ENCODE measurements at places on chromosomes 6 and 20. TPM values are rescaled to one million over a fixed set of nuclear protein-coding genes. Genes with fewer than 3 reads are reported as not detected.
A peak's percentile ranks its signal among the peaks of the same experiment; 100 is the strongest.

DNA sequence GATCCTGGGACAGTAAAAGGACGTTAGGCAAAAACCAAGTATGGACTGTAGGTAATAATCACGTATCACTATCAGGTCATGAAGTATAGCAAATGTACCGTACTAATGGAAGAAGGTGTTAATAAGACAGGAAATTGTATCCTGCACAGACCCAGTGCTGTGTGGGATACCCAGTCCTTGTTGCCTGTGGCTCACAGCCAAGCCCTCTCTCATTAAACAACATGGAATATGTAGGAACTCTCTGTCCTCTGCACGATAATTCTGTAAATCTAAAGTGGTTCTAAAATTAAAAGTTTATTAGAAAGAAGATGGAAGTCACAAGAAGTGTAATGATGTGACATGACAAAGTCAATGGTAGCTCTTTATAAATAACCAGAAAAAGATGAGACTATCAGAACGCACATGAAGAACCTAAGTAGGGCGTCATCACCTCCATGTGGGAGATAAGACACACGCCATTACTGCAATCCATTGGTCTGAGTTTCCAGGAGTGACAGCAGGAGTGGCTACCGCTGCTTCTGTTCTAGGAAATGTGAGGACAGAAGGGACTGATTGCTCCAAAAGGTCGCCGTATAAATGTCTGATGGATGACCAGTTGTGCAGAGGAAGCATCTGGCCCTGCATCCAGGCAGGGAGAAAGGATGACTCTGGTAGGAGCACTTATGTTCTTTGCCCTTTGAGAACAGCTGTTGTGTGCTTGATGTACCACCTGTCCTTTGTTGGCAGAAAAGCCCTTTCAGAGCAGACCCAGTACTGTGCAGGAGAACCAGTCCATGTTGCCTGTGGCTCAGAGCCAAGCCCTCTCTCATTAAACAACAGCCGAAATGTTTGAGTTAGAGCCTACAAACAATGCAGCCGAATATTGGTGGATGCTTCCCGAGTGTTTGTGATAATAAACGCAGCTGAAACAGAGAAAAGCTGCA is 125.6 kb downstream of the FIG4 start:
- ATAC-seq = no peak

DNA sequence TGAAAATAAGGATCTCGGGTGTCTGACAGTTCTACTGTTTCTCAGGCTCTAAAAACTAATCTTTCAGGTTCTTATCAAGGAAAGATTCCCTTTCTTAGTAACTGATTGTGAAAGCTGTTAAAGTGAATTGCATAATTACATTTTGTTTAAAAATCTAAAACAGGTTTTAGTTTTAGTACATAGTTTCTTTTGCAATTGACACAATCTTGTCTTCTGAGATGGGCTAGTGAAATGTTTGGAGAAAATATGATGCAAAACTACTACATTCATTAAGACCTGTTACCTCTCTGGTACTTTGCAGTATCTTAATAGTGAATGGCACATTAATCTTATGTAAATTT is 298.4 kb downstream of the UTRN start:
- no peak for ATAC-seq

The TCP1 gene
- 139 TPM for total RNA-seq

The FOXS1 gene
- total RNA-seq = 0.62 TPM

DNA sequence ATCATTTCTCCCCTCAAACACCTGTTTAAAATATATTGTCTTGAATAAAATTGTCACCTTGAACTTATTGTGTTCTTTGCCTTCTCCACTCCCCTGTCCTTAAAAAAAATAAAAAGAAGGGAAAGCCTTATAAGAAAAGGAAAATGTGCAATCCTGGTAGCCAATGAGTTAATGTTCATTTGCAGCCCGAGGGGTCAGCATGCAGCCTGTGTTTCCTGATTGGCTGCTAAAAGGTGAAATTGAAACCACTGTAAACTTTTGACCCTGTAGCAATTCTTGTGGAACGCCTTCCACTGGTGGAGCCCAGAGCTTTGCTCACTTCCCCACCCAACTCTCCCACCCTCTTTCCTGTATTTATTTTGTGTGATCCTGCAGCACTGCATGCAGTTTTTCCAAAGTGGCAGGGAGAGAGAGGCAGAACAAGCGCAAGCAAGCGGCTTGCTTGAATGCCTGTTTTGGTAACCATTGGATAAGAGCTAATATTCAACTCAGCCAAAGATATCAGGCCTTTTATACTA is 74.9 kb downstream of the NCOA3 start:
- ATAC-seq = peak; percentile 88

The CDH4 gene
- total RNA-seq = under 0.01 TPM

- ATAC-seq = no peak
Observed at GRCh38 chr6:115896538-115897129, 164.1 kb downstream of the FRK start.

The SRSF3 gene
- 184 TPM for total RNA-seq

DNA sequence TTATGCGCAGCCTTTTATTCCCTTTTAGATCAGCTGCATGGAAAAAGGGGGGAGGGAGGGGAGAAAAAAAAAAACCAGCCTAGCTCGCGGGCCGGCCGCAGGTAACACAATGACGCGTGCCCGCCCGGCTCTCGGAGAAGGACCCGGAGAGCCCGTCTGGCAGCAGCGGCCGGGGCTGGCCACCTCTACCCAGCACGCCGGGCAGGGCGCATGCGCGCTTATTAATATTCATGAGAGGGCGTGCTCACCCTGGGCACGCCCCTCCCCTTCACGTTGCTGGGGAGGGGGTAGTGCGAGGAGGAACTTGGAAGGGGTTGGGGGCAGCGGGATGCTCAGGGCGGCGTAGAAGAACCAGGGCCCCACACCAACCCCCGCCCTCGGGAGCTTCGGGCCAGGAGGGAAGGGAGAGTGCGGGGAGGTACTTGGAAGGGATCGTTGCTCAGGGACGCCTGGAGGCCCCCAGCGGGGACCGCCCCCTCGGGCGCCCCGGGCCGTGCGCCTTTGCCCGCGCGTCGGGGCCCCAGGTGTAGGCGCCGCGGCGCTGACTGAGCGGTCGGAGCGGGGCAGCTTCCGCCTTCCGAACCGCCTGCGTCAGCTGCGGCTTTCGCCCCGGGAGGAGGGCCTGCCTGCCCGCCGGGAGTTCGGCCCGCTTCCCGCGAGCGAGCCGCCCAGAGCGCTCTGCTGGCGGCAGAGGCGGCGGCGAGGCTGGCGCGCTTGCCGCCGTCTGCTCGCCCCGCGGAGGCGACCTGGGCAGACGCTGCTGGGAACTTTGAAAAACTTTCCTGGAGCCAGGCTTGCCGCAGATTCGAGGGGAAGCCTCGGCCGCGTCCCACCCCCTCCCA is at the start of gene JAG1:
Gene JAG1, minus strand, starts transcription at position 158 of the 842 bp plus-strand sequence. CDS start 469 bp downstream, outside the sequence.
- ATAC-seq = peak; percentile 83

- ATAC-seq = no peak
Observed at GRCh38 chr6:14135893-14136539, 18.4 kb downstream of the CD83 start.

DNA sequence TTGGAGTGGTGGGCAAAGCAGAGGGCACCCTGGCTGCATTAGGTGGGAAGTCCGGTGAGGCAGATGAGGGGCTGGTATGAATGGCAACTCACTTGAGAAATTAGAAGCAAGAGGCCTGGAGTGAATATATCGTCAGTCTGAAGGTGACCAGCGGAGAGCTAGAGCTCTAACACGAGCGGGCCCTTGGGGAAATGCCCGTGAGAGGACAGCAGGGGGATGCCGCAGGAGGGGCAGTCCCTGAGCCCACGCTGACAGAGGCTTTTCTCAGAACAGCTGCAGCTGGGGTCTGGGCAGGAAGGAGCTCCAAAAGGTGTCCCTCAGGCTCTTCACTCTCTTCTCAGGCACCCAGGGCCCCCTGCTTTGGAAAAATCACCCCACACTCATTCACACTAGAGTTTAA is 32.0 kb upstream of the CD93 start:
- no peak for ATAC-seq

GRCh38 chr20:34215711-34216381 is 25.4 kb upstream of the ASIP start:
- ATAC-seq = peak; percentile 98

GRCh38 chr6:26249957-26250697 is 114.9 kb upstream of the BTN3A2 start:
- peak; percentile 50 for ATAC-seq

DNA sequence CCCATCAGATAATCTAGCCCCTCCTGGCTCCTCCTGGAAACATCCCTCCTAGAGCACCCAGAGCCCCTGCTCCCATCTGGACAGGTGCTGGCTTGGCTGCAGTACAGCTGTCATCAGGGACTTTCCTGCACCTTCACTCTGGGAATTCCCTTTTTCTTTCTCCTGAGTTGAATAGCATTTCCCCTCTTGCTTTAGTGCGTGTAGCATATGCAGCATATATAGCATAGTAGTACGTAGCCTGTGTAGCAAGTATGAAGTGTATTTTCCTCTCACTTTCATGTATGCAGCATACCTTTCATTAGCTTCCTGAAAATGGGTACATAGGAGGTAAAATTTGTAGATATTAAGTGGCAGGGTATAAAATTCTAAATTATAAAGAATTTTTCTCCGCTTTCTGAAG is 352.9 kb downstream of the ESR1 start:
- no peak for ATAC-seq

The NR2E1 gene
- total RNA-seq = not detected

- ATAC-seq = no peak
Observed at GRCh38 chr6:150905769-150906168, 40.3 kb downstream of the MTHFD1L start.

DNA sequence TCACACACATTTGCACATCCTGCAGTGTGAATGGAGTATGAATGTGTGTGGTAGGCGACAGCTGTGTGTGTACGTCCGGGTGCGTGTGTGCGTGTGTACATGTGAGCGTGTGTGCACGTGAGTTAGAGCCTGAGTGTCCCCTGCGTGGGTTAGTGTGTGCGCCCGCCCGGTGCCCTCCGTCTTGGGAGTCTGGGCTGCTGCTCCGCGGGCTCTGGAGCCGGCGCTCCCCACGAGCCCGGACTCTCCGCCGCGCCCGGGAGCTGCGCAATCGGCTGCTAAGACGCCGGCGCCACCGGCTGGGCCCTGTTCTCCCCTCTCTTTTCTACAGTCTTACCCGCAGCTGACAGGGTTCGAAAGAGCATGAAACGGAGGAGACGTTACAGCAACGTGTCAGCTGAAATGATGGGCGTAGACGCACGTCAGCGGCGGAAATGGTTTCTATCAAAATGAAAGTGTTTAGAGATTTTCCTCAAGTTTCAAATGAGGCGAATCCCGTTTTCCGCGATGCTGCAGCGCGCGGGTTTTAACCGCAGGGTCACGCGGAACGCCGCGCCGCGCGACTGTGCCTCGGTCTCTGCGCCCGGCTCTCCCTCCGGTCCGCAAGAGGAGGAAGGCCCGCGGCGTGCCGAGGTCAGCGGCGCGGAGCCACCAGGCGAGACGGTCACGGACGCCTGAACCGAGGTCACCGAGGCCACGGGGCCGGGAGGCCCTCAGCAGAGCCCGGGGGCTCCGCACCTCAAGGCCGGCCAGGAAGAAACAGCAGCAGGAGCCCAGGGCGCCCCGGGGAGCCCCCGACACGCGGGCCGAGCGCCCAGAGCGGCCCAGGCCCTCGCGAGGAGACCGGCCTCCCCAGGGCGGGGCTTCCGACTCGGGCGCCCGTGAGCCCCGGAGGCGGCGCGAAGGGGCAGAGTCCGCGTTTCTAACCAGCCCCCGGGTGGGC is 95.3 kb upstream of the BHLHE23 start:
- peak; percentile 71 for ATAC-seq

The OLIG3 gene
- 0.23 TPM for total RNA-seq

The REPS1 gene
- total RNA-seq = 31.5 TPM

- ATAC-seq = no peak
Observed at GRCh38 chr6:142697001-142697335, 248.0 kb downstream of the HIVEP2 start.

The POU5F1 gene
- 3.4 TPM for total RNA-seq

The PBOV1 gene
- total RNA-seq = not detected

- no peak for ATAC-seq
Observed at GRCh38 chr20:18144541-18145099, 7.0 kb downstream of the KAT14 start.

The OR5V1 gene
- total RNA-seq = not detected

DNA sequence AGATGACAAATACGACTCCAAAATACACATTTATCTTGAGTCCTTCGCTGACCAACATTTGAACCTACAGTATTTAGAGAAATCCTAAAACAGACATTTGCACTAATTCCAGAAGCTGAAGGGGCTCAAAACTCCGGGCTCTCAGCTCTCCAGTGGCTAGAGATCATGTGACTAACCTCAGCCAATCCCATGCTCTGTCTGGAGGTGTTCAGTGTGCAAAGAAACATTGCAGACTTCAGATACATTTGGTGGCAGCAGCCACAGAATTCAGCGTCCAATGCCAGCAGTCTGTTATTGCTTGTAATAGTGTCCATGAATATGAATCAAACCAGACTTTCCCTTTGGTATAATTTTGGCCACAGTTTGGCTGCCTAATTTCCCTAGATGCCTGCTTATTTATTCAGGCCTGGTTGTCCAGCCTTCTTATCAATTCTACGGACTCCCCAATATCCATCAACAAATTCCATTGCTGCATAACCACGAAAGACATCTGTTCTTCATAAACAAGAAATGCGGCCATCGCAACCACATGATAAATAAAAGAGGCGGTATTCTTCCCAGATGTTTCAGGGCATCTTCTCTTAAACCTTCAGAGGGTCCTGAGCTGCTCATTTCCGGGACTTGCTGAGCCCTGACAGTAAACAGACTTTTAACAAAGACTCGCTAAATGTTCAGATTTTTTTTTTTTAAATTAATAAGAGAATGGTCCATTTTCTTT is 14.5 kb upstream of the CYP24A1 start:
- no peak for ATAC-seq

The MAS1 gene
- not detected for total RNA-seq

DNA sequence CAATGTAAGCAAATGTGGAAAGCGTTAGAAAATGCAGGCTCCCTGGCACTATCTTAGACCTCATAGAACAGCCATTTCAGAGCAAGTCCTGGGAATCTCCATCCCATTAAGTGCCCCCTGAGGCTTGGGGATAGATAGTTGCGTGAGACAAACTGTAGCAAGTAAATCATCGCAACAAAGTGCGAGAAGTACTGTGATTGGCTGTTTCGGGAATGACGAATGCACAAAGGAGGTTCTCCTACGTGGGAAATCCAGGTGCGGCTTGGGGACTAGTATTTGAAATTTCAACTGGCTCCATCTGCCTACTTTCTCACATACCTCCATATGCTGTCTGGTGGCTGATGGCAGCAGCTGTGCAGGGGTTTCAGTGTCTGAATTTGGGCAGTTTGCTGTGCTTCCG is 84.5 kb downstream of the PLEKHG1 start:
- ATAC-seq = no peak

The SLC2A4RG gene
- total RNA-seq = 74.3 TPM

DNA sequence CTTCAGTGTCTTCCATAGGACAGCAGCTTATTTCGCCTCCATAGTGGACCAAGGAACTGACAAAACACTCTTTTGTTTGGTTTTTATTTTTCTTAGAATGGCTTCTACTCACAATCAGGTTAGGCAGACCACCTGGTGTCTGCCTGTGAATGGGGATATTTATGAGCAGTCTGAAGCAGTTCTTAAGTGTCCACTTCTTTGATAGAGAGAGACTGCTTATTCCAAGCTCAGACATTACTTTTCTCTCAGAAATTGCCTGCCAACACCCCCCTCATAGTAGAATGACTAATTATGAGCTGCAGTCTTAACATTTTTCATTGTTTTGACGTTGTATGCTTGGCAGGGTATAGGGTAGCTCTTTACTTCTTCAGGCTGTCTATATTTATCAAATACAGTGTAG is 174.7 kb downstream of the ZFAND3 start:
- ATAC-seq = no peak

Measured in gastroesophageal sphincter (tissue), 4 donors.